Ovary (tissue), 10 donors: ENCODE measurements at places on chromosomes 3 and 15. TPM values are rescaled to one million over a fixed set of nuclear protein-coding genes. Genes with fewer than 3 reads are reported as not detected.

- DNase-seq = no peak
Measured at GRCh38 chr3:160069986-160070385, 81.4 kb downstream of the IL12A start.

- DNase-seq = no peak
Measured at GRCh38 chr3:136544532-136544931, 207.6 kb downstream of the STAG1 start.

- DNase-seq = no peak
Measured at GRCh38 chr3:3998140-3998922, 199.1 kb downstream of the LRRN1 start.

- no peak for DNase-seq
Measured at GRCh38 chr3:49701388-49702077, 12.2 kb downstream of the RNF123 start.

- DNase-seq = no peak
Measured at GRCh38 chr3:22089284-22089683, 338.3 kb upstream of the ZNF385D start.

GRCh38 chr15:39161096-39161495 lies 419.8 kb upstream of the THBS1 start:
- DNase-seq = no peak

GRCh38 chr3:40869013-40869412 lies 330.3 kb upstream of the CTNNB1 start:
- DNase-seq = no peak

Gene RAD54L2
- polyA plus RNA-seq = 7.1 TPM
